ENCODE measurements at places on chromosomes 3 and 15.

- DNase-seq: peak; percentile 7
Observed at GRCh38 chr15:37086521-37086920, 13.8 kb downstream of the MEIS2 start.

GRCh38 chr3:69665026-69665737 lies 74.1 kb upstream of the MITF start:
- DNase-seq: no peak

GRCh38 chr3:186759231-186759930 lies 24.0 kb upstream of the EIF4A2 start:
- no peak for DNase-seq

- no peak for DNase-seq
Observed at GRCh38 chr15:72235298-72235697, 4.3 kb upstream of the PKM start.

GRCh38 chr15:63503739-63504246 lies 600 bp upstream of the USP3 start:
- peak; percentile 93 for DNase-seq
